ENCODE measurements at places on chromosomes 7 and 10. TPM values are rescaled to one million over a fixed set of nuclear protein-coding genes. Genes with fewer than 3 reads are reported as not detected.

The MYH16 gene
- total RNA-seq: not detected

The GSTO2 gene
- 12.7 TPM for total RNA-seq

The TLX1 gene
- total RNA-seq: not detected

The ERVW-1 gene
- total RNA-seq: not detected

The HEPACAM2 gene
- not detected for total RNA-seq

The SPDYE2B gene
- not detected for total RNA-seq

The LDB3 gene
- total RNA-seq: 0.43 TPM

The TMEM236 gene
- total RNA-seq: 0.11 TPM

The CYP26A1 gene
- 6.2 TPM for total RNA-seq

The CLDN3 gene
- 19.1 TPM for total RNA-seq

The EN2 gene
- total RNA-seq: not detected

The CREM gene
- total RNA-seq: 21.9 TPM

The IL2RA gene
- not detected for total RNA-seq

The PNPLA8 gene
- 11.2 TPM for total RNA-seq

The C10orf53 gene
- not detected for total RNA-seq

The PRSS1 gene
- total RNA-seq: not detected

The CH25H gene
- total RNA-seq: 0.56 TPM

DNA sequence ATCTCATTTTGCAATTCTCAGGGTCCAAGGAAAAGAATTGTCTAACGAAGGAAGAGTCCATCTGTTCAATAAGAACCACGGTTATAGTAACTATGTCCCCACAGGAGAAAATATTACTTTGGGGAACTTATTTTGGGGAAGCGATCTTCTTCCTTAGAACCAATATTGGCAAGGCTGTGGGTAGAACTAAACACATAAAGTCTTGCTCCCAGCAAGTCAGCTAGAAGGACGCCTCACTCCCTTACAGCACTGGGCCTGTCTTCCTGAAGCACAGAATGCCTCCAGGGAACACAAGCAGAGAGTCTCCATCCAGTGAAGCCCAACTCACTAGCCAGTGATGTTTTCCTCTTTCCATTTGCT is 30.2 kb downstream of the C10orf71 start:
- no peak for DNase-seq

DNA sequence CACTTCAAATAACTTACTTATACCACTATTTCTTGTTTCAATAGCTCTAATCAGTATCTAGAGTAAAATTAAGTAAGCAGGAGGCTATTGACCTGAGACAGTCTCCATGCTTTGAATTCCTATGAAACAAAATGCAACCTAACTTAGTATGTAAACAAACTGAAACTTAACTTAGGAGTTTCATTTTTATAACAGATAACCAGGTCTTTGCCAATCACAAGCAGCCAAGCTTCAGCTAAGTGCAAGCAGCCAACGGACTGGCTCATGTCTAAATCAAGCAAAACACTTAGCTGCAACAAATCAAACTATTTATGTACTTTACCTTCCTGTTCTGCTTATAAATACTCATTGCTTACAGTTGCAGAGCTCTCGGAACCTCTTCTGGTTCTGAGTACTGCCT is 4.4 kb upstream of the GSTK1 start:
- no peak for DNase-seq

DNA sequence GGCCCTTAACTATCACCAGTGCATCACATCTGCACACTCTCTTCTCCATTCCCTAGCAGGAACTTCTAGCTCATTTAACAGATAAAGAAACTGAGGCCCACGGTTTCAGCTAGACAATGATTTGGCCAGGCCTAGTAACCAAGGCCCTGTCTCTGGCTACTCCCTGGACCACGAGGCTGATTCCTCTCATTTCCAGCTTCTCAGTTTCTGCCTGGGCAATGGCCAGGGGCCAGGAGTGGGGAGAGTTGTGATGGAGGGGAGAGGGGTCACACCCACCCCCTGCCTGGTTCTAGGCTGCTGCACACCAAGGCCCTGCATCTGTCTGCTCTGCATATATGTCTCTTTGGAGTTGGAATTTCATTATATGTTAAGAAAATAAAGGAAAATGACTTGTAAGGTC is 13.5 kb downstream of the AQP1 start:
- DNase-seq: peak; percentile 16

- no peak for DNase-seq
These were observed 18.7 kb downstream of the LCOR start for GRCh38 chr10:96850825-96851224.

DNA sequence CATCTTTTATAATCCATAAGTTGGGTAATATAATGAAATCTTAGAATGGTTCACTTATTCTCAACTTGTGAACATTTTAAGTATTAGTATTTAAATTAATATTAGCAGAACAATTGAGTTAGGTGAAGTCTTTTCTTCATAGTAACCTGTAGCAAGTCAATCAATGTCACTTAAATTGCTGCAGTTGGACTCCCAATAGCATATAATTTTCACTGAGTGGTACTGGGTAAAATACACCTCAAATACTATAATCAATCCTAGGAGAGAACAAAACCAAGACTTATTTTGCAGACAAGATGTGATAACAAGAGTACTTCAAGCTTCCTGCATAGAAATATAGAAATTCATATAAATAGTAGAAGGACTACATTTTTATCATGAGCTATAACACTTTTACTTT is 677.9 kb upstream of the LRRN3 start:
- no peak for DNase-seq

- DNase-seq: no peak
These were observed 74.7 kb upstream of the FZD8 start for GRCh38 chr10:35716776-35717175.

DNA sequence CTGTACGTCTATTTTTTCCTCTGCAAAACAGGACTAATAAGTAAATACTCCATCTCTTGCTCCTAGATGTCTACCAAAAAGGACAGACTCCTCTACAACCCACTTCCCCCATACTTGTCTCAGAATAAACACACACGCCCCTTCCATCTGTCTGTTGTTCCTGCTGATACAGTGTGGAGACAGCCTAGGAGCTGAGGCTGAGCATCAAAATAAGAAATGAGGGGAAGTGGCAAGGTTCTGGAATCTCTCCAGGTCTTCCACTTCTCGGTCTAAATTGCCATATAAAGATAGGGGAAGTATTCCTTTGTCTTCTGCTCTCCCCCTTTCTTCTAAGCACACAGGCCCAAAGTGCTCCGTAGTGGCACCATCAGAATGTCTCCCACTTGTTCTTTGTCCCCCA is 30.8 kb upstream of the VSIR start:
- DNase-seq: no peak

GRCh38 chr7:140525743-140526142 is 46.4 kb upstream of the MKRN1 start:
- DNase-seq: no peak

- DNase-seq: no peak
These were observed 27.2 kb downstream of the GTF2IRD1 start for GRCh38 chr7:74480861-74481417.

- peak; percentile 17 for DNase-seq
These were observed 198.0 kb upstream of the MKI67 start for GRCh38 chr10:128324058-128324827.

GRCh38 chr7:79376299-79377025 is 77.0 kb downstream of the MAGI2 start:
- no peak for DNase-seq

- DNase-seq: no peak
These were observed 145.4 kb downstream of the LRRC4 start for GRCh38 chr7:127885843-127886242.

- no peak for DNase-seq
These were observed 342.6 kb upstream of the LRGUK start for GRCh38 chr7:133784486-133785001.

GRCh38 chr7:38675494-38676106 is 44.4 kb upstream of the AMPH start:
- DNase-seq: no peak

GRCh38 chr7:25862261-25863004 is 289.6 kb upstream of the NFE2L3 start:
- peak; percentile 100 for DNase-seq

GRCh38 chr7:48416327-48416908 is 245.2 kb downstream of the ABCA13 start:
- no peak for DNase-seq

DNA sequence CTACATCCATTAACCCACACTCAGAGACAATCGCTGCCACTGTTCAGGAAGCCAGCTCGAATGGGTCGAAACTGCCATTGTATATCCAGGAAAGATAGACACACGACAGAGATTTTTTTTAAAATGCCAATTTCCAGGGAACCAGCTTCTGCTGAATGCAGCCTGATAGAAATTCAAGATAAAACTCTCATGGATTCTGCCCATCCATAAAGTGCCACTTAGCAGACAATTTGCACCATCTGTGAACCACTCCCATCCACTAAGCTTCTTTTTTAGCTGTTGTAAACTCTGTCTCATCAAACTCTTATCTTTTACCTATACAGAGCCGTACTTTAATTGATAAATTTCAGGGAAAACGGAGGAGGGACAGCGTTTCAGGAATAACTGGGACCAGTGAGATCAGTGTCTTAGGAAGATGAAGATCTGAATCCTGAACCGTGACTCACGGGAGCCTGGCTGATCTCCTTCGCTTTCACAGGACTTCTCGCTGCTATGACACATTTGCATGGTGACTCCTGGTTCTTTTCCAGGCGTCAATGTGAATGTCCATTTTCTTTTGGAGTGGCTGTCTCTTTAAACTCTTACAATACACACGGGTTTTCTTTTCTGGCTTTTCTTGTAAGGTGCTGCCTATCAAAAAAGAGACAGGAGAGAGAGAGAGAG is 103.4 kb downstream of the FAM204A start:
- no peak for DNase-seq

- DNase-seq: no peak
These were observed 1.9 kb downstream of the AUTS2 start for GRCh38 chr7:69599955-69600709.

- DNase-seq: no peak
These were observed 36.9 kb upstream of the EGFR start for GRCh38 chr7:54981913-54982312.

- no peak for DNase-seq
These were observed 258.8 kb upstream of the IMMP2L start for GRCh38 chr7:111821046-111821445.

DNA sequence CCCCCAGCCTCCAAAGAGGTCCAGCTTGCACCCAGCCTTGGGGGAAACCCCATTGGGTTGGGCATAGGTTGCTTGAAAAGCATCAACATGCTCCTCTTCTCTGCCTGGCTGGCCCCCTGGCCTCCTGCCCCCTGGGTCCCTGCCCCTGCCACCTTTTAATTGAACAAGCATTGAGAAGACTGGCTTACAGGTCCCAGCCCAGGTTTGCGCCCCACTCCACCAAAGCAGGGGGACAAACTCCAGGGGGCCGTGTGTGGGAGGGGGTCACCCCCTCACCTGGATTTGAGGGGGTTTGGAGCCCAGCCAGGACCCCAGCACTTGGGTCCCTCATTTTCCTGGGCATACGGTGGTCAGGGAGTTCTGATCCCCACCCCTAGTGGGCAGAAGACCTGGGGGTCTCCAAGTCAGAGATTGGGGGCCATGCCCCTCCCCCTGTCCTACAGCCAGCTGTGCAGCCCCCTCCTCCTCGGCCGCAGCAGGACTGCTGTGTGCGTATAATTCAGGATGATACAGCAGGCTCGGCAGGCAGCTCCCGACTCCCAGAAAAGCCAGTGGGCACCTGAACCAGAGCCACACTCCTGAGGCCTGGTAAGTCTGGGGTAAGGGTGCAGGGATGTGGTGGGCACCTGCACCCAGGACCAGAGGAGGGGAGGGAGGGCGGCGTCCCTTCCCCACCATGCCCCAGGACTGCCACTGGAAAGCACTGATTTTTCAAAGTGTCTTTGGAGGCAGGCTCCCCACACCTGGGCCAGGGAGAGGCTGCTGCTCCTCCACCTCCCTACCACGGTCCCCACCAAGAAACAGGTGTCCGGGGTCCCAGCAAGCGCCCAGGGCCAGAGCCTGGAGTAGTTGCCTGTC is 1.7 kb downstream of the ELFN1 start:
- DNase-seq: peak; percentile 47

- no peak for DNase-seq
These were observed 201.8 kb downstream of the CELF2 start for GRCh38 chr10:11219431-11219830.

DNA sequence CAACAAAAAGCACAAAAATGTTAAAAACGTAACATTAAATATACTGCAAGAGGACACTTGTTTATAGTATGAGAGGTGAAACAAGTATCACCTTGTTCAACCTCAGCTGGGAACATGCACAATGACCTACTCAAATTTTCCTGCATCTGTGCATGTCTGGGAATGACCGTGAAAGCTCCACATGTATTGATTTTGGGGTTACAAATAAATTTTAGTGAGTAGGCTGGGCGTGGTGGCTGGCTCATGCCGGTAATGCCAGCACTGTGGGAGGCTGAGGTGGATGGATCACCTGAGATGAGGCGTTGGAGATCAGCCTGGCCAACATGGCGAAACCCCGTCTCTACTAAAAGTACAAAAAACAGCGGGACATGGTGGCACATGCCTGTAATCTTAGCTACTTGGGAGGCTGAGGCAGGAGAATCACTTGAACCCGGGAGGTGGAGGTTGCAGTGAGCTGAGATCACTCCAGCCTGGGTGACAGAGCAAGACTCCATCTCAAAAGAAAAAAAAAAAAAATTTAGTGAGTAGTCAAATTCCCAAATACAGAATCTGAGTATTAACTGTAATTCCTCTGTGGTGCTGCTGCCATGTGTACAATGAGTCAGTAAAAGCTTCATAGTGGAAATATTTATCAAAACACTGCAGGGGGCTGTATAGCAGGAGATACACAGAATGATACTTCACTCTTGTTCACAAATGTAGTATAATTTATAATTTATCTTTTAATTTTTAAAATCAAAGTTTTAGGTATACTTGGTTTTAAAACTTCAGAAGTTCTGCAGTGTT is 41.1 kb downstream of the SUGCT start:
- DNase-seq: no peak

- no peak for DNase-seq
These were observed 144.2 kb downstream of the CXCL12 start for GRCh38 chr10:44240584-44241205.

DNA sequence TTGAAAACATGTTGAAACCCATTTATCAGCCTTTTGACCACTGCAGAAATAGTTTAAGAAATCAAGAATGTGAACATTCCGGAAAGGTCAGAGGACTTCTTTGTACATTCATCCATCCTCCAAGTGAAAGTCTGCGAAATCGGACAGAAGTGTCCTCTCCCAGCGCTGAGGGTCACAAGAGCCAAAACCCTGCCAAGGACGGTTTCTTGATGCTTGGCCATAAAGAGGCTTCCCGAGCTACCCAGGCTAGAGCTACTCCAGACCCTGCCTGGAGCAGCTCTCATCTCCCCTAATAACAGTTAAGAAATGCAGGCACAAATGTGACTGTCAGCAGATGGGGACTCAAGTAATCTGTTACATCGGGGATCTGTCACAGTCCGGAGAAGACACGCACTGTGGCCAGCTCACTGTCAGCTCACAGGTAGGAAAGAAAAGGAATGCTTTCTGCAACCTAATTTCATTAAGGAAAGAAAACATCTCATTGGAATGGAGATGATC is 4.5 kb upstream of the CYTH3 start:
- DNase-seq: no peak

- peak; percentile 59 for DNase-seq
These were observed 1.3 kb upstream of the CALCR start for GRCh38 chr7:93575555-93576399.

Measured in H1 (cell line).